Cortex of kidney (tissue), 1 donor: ENCODE measurements at places on chromosomes 7 and 10.

DNA sequence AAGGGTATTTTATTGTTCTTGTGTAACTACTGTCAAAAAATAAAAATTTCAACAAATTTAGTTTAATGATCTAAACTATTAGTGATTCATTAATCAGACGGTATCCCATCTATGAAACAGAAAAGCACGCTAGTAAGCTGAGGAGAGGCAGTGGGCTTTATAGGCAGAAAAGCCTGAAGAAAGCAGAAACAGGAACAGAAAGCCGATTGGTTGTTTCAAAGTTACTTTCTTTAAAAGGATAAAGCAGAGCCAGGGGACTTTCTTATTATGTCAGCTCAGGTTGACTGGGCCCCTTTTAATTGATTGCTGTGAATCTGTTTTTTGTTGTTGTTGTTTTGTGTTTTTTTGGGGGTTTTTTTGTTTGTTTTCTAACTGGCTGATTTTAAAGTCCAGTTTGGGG lies 105.5 kb downstream of the TES start:
- DNase-seq, result no peak

- DNase-seq, result no peak
Measured at GRCh38 chr10:129971381-129972144, 7.5 kb upstream of the EBF3 start.

DNA sequence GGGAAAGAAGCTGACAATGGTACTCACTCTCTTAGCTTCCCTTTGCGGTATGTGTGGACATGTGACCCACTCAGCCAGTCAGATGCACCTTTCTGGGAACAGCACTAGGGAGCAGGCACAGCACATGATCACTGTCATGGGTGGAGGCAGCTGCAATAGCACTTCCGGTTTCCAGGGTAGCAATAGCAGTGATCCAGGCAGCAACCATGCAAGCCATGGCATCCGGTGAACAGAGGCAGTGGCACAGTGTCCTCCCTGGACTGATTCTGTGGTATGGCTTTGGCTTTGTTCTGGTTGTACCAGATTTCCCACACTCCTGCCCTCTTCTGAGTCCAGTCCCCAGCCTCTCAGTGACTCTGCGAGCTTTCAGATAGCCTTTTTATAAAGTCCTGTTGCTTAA lies 86.8 kb upstream of the NAMPT start:
- DNase-seq, result no peak

DNA sequence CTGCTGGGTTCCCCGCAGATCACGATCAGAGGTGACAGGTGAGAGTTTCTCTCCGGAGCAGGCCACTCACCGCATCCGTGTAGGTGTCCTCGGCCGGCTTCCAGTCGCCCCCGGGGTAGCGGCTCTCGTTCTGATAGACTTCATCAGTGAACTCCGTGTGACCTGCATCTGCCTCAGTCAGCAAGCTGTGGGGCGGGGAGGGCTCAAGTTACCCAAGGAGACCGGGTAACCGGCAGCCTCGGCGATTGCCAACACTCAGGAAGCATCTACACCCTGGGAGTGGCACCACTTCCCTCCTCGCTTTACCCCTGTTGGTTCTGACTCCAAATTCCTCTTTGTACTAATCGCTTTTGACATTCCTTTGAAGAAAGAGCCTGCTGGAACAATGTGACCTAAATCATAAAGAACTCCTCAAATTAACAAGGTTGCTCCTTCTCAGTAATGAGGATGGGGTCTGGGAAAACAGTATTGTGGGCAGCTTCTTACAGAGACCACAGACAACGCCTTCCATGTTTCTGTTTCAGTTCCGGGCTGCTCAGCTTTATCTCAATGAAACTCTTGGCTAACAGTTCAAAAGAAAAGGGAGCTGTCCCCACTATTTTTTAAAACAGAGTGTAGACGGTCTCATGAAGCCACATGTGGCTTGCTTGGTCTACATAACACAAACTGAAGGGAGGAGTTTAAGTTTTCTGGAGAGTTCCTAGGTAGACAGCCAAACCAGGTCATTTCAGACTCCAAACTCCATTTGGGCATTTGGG lies 118.1 kb downstream of the MYOF start:
- no peak for DNase-seq

DNA sequence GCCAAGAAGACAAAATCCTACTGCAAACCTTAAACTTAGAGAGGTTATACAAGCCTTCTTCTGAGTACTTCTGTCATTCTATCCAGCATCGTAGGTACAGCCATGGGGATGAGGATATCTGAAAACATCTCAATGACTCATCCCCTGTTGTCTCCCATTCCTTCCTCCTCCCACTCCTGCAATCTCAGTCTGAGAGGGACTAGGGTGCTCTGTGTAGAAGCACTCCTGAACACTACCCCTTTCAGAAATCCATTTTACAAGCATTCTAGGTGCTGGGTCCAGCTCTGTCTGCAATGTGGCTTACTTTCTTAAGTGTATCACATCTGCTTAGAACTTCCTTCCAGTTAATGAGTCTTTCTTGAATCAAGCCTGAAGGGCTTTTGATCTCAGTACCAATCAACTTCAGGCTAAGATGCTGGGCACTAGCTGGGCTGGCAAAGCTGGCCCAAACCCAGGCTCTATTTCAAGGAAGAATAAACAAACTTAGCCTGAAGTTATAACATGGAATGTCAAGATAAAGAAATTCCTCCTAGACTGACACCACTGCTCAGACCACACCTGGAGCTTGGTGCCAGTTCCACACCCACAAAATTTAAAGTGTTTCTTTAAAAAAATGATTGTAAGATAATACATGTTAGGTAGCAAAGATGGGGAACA lies 270.3 kb upstream of the AOAH start:
- no peak for DNase-seq

DNA sequence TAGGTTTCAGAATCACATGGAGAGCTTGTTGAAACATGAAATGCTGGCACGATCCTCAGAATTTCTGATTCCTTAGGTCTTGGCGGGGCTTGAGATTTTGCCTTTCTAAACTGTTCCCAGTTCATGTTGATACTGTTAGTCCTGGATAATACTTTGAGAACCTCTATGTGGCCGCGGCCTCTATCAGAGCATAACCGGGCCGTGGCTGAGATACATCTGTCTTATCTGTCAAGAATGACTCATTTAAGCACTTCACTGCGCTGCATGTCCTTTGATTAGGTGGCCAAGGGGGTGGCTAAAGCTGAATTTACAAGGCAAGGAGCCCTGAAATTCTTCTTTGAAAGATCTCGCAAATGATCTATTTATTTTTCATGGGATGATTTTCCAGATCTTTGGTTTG lies 66.9 kb downstream of the GALNT17 start:
- no peak for DNase-seq

GRCh38 chr7:138799336-138800000 lies 1.5 kb upstream of the ATP6V0A4 start:
- no peak for DNase-seq

- DNase-seq, result peak; percentile 30
Measured at GRCh38 chr7:138981332-138982203, at the start of gene KIAA1549. Gene KIAA1549 (minus strand): TSS chr7:138981389. CDS start chr7:138981269, 120 bp downstream.

- no peak for DNase-seq
Measured at GRCh38 chr10:114917927-114918672, 19.9 kb upstream of the TRUB1 start.
